Upper lobe of left lung (tissue), 6 donors: ENCODE measurements at places on chromosomes 6 and 20. TPM values are rescaled to one million over a fixed set of nuclear protein-coding genes. Genes with fewer than 3 reads are reported as not detected.
A peak's percentile ranks its signal among the peaks of the same experiment; 100 is the strongest.

- no peak overlapping the region for H3K27ac ChIP-seq
- no peak overlapping the region for H3K4me3 ChIP-seq
- no peaks in the 10 kb centered on the region for H3K27me3 ChIP-seq
- peaks cover 14% of the 10 kb centered on the region for H3K36me3 ChIP-seq
These were observed 4.3 kb downstream of the ATP5F1E start for GRCh38 chr20:59027741-59028320.

DNA sequence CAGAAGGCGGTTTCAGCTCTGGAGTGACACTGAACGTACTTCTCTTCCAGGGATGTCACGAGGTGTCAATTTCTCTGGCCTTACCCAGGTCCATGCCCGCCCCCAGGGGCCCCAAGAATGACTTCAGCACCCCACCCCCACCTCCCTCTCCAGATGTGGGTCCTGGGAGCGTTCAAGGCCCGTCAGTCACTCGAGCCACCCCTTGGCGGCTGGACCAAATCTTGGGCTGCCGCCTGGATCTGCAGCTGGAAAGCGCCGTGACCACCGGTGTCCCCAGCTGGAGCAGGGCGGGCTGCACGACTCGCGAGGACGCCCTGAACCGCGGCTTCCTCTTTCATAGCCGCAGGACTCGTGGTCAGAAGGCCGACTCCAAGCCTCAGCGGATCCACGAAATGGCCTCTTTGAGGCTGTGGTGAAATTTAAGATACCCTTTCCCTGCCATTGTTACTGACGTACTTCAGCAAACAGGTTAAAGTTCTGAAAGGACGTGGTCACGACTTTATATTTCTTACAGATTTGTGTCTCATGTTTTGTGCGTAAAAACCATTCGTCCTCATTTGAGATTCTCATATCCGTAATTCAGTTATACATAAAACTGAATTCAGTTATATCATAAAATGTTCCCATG is 29.3 kb downstream of the TRIM38 start:
- H3K4me1 ChIP-seq: peaks cover 13% of the 10 kb centered on the region
- no peaks in the 10 kb centered on the region for H3K27me3 ChIP-seq
- H3K36me3 ChIP-seq: peaks cover 8% of the 10 kb centered on the region
- peak overlapping the region; percentile 50 for H3K4me3 ChIP-seq

CST11 gene
- total RNA-seq: not detected

DNA sequence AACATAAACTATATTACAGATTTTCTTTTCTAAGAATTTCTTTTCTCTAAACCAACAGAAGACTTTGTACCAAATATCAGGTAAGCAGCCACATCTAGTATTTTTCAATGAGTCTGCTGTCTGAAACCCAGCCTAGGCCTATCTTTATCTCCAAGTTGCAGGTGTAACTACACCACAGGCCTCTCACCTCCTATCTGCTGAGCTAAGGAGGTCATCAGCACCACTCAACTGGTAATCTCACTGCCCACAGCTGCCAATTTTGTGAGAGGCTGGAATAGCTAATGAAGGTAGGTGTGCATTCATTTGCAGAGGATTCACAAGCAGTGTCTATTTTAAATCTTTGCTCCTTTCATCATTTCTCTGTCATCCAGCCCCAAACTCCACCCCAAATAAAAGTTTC is 584.8 kb downstream of the HDGFL1 start:
- no peak overlapping the region for H3K27ac ChIP-seq
- no peaks in the 10 kb centered on the region for H3K36me3 ChIP-seq
- H3K27me3 ChIP-seq: no peaks in the 10 kb centered on the region
- H3K4me1 ChIP-seq: no peaks in the 10 kb centered on the region
- no peak overlapping the region for H3K4me3 ChIP-seq
- no peak for DNase-seq

GRCh38 chr6:126030045-126030444 is 43.7 kb downstream of the TRMT11 start:
- no peak overlapping the region for H3K4me3 ChIP-seq
- peaks cover 6% of the 10 kb centered on the region for H3K36me3 ChIP-seq
- no peak overlapping the region for H3K27ac ChIP-seq
- no peaks in the 10 kb centered on the region for H3K4me1 ChIP-seq

- no peak within 1 kb of the TSS for H3K4me3 ChIP-seq
- no peaks in the 10 kb centered on the region for H3K36me3 ChIP-seq
- DNase-seq: no peak
- H3K27ac ChIP-seq: no peak within 1 kb of the TSS
- no peaks in the 10 kb centered on the region for H3K27me3 ChIP-seq
These were observed at the start of gene TP53TG5 for GRCh38 chr20:45378191-45378590. Gene TP53TG5 (minus strand): TSS chr20:45378325. CDS start chr20:45378236, 89 bp downstream.
